ENCODE measurements at places on chromosomes 12 and 14.

DNA sequence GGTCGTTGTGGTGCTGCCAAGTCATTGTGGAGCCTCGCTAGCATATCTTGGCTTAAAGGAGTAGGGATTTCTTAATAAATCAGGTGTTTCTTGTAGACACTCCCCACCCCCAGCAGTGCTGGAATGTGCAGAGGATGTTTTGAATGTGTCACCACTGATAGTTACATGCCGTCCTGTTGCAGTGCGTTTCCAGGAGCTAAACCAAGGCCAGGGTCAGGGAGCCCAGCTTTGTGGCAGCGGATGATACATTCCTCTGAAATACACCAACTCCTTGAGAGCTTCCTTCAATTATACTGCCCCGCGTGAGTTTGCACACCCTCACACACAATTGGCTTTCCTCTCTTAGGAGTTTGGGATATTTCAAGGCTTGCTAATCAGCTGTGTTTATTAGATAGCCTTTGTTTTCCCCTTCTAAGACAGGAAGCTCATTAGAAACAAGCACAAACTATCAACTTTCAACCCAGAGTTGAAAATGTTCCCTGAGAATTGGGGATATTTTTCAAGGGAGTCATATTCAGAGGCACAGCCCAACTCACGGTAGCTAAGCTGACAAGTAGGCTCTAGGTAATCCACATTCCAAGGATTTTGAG, 154.9 kb downstream of the C12orf75 start:
- no peak for DNase-seq

DNA sequence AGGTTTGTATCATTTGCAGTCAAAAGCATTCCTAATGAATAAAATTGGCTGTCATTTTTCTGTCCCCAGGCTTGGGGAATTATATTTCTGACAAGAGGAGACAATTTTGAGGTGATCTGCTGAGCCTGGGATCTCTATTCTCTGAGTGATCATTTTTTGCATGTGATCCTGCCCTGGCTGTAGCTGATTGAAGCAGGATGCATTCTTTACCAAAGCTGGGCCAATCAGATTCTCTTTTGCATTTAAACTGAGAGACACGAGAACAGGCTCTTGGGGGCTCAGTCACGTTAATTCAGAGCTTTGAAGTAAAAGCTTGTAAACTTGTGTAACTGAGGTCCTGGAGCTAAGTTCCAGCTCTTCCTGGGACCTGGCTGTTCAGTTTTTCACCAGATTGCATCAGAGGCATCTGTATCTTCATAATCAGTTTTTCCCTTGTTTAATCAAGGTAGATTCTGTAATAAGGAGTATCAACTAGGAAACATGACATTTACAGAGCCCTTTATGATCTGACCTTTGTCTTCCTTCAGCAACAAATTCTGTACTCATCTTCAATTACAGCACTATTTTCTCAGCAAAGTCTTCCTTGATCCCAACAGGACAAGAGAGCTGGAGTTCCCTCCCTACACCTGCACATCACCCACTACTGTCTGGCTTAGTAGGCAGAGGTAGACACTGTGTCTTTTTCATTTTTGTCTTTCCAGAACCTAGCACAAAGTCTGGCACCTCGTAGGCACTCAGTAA, 35.0 kb upstream of the MANSC4 start:
- no peak for DNase-seq

- no peak for DNase-seq
Measured at GRCh38 chr14:99425272-99425681, 55.4 kb downstream of the SETD3 start.

DNA sequence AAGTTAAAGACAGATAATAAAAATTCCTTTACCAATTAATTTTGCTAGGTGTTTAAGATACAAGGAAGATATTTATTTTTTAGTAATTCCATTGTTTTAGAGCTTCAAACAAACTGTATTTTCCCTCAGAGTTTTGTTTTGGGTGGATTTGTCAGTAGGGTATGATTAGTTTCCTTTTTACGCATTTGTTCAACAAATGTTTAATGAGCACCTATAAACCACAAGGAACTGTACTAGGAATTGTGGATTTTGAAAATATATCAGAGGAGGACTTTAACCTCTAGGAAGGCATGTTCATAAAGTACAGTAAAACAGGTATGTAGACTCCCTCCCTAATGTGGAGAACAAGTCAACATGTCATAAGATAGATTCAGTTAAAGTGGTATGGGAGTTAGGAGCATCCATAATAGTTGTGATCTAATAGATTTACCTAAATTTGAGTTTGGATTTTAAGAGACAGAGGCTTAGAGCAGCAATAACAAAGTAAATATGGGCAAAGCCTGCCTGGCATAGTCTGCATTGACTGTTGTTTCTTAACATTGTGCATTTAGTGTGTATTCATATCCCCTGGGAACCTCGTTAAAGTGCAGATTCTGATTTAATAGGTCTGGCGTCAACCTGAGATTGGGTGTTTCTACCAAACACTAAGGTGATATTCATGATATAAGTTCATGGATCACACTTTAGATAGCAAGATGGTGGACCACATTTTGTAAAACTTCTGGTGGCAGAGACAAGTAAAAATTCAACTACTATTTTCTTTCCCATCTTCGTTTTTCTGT, 232.0 kb downstream of the ERC1 start:
- DNase-seq, result no peak

- peak; percentile 1 for DNase-seq
Measured at GRCh38 chr12:38771871-38772270, 133.5 kb downstream of the CPNE8 start.

GRCh38 chr14:29806124-29806517, 121.5 kb downstream of the PRKD1 start:
- no peak for DNase-seq

DNA sequence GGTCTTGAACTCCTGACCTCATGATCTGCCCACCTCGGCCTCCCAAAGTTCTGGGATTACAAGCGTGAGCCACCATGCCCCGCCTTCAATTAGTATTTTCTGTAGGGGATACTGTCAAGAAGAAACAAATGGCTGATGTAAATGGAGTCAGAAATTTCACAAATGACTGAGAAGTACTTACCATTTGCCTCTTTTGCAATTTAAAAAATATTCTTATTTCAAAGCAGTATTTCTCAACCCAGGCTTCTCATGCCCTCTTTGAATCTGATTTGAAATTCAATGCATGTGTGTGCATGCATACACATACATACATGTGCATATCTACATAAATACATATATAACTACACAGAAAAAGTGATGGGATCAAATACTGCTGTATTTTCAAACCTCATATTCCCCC, 4.4 kb downstream of the PSMA6 start:
- DNase-seq, result no peak

DNA sequence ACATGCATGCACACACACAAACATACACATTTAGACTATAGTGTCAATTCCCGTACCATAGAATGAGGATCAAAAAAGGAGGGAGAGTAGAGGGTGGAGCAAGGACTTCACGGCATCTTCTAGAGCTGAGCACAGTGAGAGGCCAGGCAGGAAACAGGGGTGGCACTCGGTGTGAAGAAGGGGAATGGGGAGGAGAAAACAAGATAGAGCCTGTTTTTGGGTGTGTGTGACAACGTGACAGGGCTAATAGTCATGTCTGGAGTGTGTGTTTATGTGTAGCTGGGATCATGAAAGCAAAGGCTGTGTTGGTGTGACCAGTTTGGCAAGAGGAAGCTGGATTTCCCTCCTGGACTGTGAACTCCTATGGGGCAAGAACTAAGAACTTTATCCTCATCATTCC, 9.9 kb upstream of the ACVR1B start:
- DNase-seq, result no peak

GRCh38 chr12:64814432-64814831, 10.0 kb upstream of the TBC1D30 start:
- DNase-seq, result no peak

DNA sequence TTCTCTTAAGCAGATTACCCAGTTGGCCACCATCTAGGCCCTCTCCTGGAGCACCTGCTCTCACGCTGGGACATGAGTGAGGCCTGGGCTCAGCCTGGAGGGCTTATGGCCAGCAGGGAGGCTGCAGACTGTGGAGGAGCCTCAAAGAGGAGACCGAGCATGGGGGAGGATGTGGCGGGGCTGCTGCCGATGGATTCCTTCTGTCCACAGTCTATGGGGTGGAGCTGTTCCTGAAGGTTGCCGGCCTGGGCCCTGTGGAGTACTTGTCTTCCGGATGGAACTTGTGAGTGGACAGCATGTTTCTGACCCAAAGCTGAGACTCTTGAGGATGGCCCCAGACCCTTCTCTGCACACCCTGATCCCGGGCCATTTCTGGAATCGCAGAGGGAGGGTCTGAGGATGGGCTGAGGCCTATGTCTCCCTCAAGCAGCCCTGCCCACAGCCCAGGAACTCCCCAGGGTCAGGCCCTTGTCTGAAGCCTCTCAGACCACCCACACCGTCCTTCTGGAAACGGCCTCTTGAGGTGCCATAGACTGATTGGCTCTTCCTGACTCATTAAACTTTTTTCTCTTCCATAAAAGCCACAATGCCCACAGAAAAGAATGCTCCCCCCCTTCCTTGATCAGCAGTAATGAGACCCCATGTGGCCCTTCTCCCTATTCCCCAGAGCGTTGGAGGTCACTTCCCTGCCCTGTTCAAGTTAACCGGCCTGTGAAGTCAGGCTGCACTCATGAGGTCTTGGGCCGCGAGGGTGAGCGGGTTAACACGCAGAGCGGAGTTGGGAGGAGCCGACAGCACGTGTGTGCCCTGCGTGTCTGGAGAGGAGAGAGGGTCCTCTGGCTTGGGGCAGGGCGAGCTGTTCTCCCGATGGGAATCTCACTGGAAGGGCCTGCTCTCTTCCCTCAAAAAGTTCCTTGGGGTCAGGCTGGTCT, 49.0 kb downstream of the SLC8B1 start:
- DNase-seq, result no peak

DNA sequence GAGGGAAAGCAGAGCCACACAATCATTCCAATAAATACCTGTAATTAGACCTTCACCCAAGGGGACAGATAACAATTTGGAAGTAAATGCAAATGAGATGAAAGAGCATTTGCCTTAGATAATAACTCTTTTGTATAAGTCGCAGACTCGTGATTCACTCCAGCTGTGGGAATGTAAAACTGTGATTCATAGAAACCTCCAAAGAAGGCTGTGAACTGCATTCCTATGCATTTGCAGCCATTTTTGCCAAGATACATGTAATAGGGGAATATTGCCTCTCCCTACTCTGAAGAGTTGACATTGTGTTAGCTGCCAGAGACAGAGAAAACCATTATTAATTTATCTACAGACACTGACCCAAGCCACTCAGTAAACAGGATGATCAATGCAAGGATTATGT, 181.9 kb upstream of the ARHGAP5 start:
- DNase-seq, result no peak

- peak; percentile 39 for DNase-seq
Measured at GRCh38 chr12:123106640-123107359, 44.1 kb downstream of the PITPNM2 start.

Data from Jurkat, Clone E6-1 (cell line).